ENCODE measurements at places on chromosomes 1 and 21.

GRCh38 chr1:9601942-9602793, 13.5 kb downstream of the TMEM201 start:
- no peak for DNase-seq

DNA sequence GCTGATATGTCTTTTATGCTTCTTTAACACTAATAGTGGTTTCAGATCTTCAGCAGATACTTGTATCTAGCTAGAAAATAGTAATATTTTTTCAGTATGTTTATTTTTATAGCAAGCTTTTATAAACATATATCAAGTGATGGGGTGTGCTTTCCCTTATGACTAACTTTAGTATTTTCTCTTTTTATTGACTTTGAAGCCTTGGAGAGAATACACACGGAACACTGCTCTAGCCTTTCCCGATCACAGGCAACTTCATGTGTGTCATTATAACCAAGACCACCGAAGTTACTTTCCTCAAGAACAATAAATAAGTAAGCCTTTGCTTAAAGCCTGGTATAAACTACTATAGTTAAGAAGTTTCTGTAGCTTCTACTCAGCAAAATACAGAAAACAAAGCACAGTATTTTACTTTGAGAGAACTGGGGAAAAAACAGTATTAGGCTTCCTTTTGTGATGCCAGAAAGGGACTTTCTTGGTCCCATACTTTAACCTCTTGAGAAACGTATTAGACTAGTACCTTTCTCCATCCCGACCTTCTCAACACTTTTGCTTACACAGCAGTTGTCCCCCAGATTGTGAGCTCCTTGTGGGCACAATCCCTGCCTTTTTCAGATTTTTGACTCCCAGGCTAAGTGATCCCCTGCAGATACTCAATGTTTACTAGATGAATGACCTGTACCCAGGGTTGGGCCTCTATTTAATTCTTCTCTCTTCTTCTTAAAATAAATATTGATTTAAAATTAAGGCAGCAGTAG, 3.3 kb downstream of the ADSS2 start:
- no peak for DNase-seq

- DNase-seq = no peak
These were observed 19.0 kb upstream of the DOCK7 start for GRCh38 chr1:62706985-62707743.

- DNase-seq = peak; percentile 99
These were observed 68.1 kb downstream of the JAK1 start for GRCh38 chr1:64898107-64898861.

DNA sequence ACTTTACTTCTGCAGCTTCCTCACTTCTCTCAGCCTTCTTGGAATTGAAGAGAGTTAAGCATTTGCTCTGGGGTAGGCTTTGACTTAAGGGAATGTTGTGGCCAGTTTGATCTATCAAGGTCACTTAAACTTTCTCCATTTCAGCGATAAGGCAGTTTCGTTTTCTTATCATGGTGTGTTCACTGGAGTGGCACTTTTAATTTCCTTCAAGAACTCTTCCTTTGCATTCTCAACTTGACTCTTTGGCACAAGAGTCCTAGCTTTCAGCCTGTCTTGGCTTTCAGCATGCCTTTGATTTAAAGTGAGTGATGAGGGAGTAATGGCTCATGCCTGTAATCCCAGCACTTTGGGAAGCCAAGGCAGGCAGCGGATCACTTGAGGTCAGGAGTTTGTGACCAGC, 38.7 kb downstream of the HS2ST1 start:
- DNase-seq = no peak

DNA sequence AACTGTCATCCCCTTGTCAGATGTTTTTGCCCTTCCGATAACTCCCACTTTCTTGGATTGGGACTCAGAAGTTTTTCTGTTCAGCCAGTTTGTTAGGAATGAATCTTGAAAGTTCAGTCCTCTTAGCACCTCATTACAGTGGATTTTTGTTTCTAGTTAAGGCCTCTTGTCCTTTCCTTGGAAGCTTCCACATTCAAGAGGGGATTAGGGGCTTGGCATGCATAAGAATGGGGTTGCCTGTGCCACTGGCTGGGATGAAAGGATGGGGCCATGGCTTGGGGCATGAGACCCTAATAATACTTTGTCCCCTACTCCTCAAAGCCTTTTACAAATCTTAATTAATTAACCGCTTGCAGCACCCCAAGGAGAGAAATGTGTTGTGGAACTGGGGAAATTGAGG, 2.4 kb upstream of the DHDDS start:
- DNase-seq = no peak

DNA sequence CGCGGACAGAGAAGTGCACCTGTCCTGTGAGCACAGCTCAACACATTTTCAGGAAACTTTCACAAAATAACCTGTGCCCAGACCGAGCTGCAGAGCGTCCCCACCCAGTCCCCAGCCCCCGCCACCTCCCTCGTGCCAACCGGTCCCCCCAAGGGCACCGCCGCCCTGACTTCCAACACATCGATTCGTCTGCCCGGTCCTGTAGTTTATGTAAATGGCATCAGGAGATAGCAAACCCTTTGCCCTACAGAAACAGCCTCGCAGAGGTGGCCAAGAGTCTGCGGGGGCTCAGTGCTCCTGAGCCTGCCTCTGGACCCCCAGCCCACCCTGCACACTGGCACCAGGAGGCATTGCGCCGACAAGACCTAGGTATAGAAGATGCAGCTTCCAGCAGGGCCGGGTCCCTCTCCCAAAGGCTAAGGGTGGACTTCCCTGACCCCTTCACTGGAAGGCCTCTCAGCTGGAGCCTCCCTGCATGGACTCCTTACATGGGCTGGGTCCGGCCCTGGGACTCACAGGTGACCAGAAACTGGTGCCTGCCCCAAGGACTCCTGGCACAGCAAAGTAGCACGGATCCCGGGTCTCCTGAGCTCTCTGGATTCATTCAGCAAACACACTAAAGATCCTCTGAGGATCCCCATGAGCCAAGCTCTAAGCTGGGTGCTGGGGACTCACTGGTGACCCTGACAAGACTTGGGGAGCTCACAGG, 6.6 kb upstream of the PLEKHG5 start:
- no peak for DNase-seq
